CD4-positive, alpha-beta memory T cell (primary cell): ENCODE measurements at places on chromosomes 11 and 22.

DNA sequence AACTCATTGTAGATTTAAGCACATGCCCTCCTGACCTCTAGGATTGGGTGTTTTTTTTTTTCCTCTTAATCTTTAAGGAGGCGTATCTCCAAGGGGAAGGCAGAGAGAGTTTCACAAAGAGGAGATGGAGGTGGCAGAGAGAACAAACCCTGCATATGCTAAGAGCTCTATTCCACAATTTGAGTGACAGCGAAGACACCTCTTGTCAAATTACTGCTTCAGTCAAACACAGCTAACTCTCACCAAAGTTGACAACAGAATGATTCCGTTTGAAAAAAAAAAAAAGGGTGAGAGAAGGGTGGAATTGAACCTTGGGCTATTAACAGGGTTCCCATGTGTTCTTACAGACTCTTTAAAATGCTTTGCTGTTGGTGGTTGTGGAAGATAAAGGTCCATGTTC lies 112.6 kb downstream of the NXPE2 start:
- H3K4me1 ChIP-seq: no peaks in the 10 kb centered on the region
- no peaks in the 10 kb centered on the region for H3K27me3 ChIP-seq
- no peak overlapping the region for H3K4me3 ChIP-seq
- no peak overlapping the region for H3K27ac ChIP-seq
- DNase-seq: no peak

- H3K27me3 ChIP-seq: no peaks in the 10 kb centered on the region
- H3K4me3 ChIP-seq: no peak overlapping the region
- H3K4me1 ChIP-seq: no peaks in the 10 kb centered on the region
- no peak overlapping the region for H3K27ac ChIP-seq
Observed at GRCh38 chr11:85947431-85948272, 92.5 kb downstream of the CCDC83 start.

- DNase-seq: peak; percentile 46
- peaks cover 11% of the 10 kb centered on the region for H3K36me3 ChIP-seq
- peaks cover 36% of the 10 kb centered on the region for H3K4me1 ChIP-seq
- no peak overlapping the region for H3K27ac ChIP-seq
Observed at GRCh38 chr11:106087815-106088435, 10.5 kb downstream of the AASDHPPT start.

- peaks cover 29% of the 10 kb centered on the region for H3K36me3 ChIP-seq
- no peak overlapping the region for H3K27ac ChIP-seq
- no peaks in the 10 kb centered on the region for H3K4me1 ChIP-seq
- DNase-seq: no peak
- no peaks in the 10 kb centered on the region for H3K27me3 ChIP-seq
- H3K4me3 ChIP-seq: no peak overlapping the region
Observed at GRCh38 chr22:26525946-26526564, 13.8 kb upstream of the TFIP11 start.

GRCh38 chr11:72598906-72599305 lies 75.3 kb downstream of the PDE2A start:
- no peaks in the 10 kb centered on the region for H3K27me3 ChIP-seq
- H3K36me3 ChIP-seq: no peaks in the 10 kb centered on the region
- no peaks in the 10 kb centered on the region for H3K4me1 ChIP-seq
- H3K27ac ChIP-seq: no peak overlapping the region

DNA sequence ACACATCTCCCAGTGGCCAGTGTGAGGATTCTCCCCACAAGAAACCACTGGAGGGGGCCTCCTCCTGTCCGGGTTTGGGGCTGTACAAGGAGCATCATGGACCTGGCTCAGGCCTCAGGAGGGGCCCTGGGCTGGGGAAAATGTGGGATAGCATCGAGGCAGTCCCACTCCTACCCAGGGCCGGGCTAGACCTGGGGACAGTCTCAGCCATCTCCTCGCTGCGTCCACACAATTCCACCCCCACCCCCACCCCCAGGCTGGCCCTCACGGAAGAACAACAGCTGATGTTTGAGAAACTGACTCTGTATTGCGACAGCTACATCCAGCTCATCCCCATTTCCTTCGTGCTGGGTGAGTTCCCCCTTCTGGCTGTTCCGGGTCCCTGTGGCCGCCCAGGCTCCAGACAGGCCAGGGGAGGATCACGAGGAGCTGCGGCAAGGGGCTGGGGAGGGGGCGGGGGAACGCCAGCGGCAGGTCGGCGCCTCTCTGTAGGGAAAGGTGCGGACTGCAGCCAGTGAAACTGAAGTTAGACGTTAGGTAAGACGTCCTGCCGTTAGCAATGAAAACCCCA lies 4.8 kb downstream of the BEST1 start:
- no peak overlapping the region for H3K27ac ChIP-seq
- peaks cover 10% of the 10 kb centered on the region for H3K4me1 ChIP-seq
- H3K36me3 ChIP-seq: no peaks in the 10 kb centered on the region

GRCh38 chr11:68575025-68575665 lies 109.2 kb upstream of the GAL start:
- H3K4me1 ChIP-seq: no peaks in the 10 kb centered on the region
- no peaks in the 10 kb centered on the region for H3K27me3 ChIP-seq
- no peak for DNase-seq
- no peak overlapping the region for H3K4me3 ChIP-seq
- H3K36me3 ChIP-seq: peaks cover 85% of the 10 kb centered on the region
- no peak overlapping the region for H3K27ac ChIP-seq

DNA sequence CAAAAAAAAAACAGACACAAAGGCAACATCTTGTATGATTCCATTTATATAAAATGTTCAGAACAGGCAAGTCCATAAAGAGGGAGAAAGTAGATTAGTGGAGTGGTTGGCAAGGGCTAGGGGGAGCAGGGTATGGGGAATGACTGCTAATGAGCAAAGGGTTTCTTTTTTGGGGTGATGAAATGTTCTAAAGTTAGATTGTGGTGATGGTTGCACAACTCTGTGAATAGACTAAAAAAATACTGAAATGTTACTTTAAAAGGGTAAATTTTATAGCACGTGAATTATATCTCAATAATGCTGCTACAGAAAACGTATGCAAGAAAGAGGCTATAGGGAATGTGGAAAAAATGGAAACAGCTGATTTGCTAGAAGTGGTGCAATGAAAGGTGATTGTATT lies 155.1 kb downstream of the TENM4 start:
- no peaks in the 10 kb centered on the region for H3K27me3 ChIP-seq
- no peak for DNase-seq
- no peaks in the 10 kb centered on the region for H3K36me3 ChIP-seq
- H3K4me3 ChIP-seq: no peak overlapping the region

DNA sequence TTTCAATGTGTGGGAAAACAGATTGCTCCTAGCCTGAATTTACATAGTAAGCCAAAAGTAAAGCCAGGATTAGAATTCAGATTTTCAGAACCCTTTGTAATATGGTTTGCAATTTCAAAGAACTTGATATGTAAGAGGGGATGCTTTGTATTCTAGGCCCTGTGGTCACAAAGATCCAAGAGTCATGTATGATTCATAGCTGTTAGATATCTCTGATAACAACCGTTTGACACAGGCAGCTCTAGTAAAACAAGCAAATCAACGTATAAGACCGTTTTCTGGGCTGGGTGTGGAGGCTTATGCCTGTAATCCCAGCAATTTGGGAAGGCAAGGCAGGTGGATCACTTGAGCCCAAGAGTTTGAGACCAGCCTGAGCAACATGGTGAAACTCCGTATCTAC lies 79.6 kb downstream of the EMSY start:
- peaks cover 12% of the 10 kb centered on the region for H3K36me3 ChIP-seq
- no peak overlapping the region for H3K27ac ChIP-seq
- no peak for DNase-seq
- H3K27me3 ChIP-seq: no peaks in the 10 kb centered on the region
- H3K4me3 ChIP-seq: no peak overlapping the region
- no peaks in the 10 kb centered on the region for H3K4me1 ChIP-seq

DNA sequence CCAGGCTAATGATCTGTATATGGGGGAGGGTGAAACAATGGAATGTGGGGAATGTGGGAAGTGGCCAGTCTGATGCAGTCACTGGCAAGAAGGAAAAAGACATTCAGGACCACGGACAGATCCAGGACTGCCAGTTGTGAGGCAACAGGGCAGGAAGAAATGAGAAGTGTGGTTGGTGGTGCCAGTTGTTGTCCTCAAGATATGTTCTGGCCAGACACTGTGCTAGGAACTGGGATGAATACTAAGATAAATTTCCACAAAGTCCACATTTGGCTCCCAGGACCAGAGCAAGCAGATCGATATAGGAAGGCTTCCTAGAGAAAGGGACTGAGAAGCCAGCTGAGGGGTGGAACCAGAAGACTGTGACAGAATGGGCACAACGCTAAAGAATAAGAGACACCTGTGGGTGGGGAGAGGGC lies 6.8 kb upstream of the TPBGL start:
- no peaks in the 10 kb centered on the region for H3K36me3 ChIP-seq
- no peaks in the 10 kb centered on the region for H3K27me3 ChIP-seq
- no peak for DNase-seq
- no peaks in the 10 kb centered on the region for H3K4me1 ChIP-seq
- H3K27ac ChIP-seq: no peak overlapping the region

- no peak overlapping the region for H3K27ac ChIP-seq
- H3K4me1 ChIP-seq: no peaks in the 10 kb centered on the region
- H3K4me3 ChIP-seq: no peak overlapping the region
- DNase-seq: no peak
- no peaks in the 10 kb centered on the region for H3K27me3 ChIP-seq
Observed at GRCh38 chr22:43080616-43081015, 8.6 kb downstream of the TTLL1 start.
